ENCODE measurements at places on chromosomes 1 and 21. TPM values are rescaled to one million over a fixed set of nuclear protein-coding genes. Genes with fewer than 3 reads are reported as not detected.

GRCh38 chr1:26350701-26351589 is 3.0 kb downstream of the CRYBG2 start:
- no peak for DNase-seq

DNA sequence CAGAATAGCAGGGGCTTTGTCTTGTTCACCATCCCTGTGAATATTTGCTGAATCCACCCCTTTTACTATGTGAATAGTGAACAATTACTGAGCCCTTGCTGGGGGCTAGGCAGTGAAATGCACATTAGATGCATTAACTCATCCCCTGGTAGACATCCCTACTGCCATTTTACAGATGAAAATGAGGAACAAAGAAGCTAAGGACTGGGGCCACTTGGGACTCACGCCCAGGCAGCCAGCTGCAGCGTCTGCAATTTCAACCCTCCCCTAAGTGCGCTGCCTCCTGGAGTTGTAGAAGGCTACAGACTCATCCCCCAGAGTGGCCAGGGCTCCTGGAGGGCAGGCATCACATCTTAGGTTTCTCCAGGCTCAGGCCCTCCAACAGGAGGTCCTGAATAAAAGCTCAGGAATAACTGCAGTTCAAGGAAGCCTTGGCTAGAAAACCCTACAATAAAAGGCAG is 31.6 kb downstream of the CAPZB start:
- no peak for DNase-seq

GRCh38 chr1:59150577-59151386 is 146.1 kb upstream of the FGGY start:
- no peak for DNase-seq

Gene LCA5L
- total RNA-seq = 11.1 TPM

GRCh38 chr1:233313434-233314155 is 13.9 kb upstream of the MAP3K21 start:
- DNase-seq = no peak

DNA sequence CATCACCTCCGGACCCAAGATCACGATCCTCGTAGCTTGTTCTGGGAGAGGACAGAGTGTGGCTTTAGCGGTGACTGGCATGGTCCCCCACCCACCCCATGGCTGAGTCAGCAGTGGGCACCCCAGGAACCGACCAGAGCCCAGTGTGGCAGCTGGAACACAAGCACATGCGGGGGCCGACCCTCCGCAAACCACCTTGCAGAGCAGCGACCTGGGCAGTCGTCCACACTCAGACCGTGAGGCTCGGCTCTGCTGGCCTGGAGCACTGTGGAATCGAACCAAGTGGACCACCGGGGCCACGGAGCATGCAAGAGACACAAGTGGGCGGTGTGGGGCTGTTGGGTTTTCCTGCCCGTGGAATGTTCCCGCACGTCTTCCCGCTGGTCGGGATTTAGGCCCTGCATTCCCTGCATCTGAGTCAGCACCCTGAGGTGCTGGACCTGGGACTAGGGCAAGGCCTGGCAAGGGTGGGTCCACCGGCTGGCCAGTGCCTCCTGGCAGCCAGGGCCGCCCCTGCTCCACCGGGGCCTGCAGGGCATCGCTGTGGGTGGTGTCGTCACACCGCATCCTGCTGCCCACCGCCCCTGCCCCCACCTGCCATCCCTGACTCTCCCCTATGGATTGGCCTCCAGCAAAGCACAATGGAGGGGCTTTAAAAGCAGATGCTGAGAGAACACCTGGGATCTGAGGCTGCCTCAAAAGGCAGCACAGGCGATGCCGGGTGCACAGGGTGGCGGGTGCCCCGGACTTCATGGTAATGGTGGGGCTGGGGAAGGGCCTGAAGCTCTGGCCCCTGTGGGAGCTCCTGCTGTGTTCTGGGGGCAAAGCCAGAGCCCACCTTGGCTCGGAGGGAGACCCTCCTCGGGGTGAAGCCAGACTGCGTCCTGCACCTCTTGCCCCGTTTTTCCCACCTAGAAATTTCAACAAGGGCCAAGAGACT is 18.5 kb downstream of the MORN1 start:
- no peak for DNase-seq

DNA sequence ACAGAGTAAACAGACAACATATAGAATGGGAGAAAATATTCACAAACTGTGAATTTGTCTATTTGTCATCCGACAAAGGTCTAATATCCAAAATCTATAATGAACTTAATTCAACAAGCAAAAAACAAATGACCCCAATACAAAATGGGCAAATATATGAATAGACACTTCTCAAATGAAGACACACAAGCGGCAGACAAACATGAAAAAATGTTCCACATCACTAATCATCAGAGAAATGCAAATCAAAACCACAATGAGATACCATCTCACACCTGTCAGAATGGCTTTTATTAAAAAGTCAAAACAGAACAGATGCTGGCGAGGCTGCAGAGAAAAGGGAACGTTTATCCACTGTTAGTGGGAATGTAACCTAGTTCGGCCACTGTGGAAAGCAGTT is 72.7 kb downstream of the SMYD3 start:
- DNase-seq = no peak

DNA sequence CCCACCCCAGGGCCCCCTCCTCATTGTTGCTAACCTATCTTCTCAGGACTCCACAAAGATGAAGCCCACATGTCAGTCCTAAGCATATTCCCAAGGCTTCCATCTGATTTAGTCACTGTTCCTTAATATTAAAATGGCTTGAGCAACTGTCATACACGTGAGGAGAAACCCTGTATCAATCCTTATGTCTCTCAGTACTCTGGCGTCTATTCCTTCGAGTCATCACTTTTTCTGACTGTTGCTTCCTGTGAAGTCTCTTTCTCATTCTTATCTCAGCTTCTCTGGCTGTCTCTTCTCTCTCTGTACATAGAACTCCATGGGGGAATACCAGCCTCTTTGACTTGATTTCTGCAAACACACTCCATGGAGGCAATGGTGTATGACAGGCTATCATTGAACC is 98.4 kb downstream of the C4BPA start:
- no peak for DNase-seq

- DNase-seq = no peak
Measured at GRCh38 chr1:90210633-90211491, 216.0 kb downstream of the ZNF326 start.

DNA sequence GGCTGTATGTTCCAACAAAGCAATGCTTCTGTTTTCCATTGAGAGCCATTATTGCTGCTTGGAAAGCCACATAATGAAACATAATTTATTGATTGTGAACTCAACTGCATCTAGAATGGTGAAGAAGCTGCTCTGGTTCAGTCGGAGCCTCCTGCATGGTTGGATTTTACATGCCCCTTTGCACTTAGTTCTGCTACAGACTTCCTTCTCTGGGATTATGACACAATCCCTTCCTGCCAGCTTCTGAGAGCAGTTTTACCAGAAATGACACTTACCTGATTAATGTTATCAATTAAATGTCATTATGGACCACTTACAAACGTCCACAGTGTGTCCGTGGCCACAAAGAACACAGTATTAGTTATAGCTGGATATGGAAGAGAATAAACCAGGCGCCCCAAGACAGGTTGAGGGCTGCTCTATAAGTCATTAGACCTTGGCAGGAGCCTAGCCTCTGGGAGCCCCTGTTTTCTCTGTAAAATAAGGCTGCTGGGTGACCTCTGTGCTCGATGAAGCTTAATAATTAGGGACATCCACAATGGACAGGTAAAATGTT is 7.0 kb upstream of the CD58 start:
- DNase-seq = no peak

Gene TSPAN2
- total RNA-seq = 11.3 TPM

Gene RPTN
- not detected for total RNA-seq

DNA sequence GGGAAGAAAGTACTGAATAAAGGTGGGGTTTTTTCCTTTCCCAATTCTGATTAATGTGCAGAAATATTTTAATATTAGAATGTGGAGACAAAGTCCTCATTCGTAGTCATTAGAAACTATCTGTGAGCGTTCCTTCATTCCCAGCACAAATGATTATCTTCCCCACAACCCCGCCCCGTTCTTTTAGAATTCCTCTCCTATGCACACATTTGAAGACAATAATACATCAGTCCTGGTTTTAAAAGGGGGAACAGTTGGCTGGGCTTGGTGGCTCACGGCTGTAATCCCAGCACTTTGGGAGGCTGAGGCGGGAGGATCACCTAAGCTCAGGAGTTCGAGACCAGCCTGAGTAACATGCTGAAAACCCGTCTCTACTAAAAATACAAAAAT is 876 bp downstream of the ALDH9A1 start:
- DNase-seq = no peak

DNA sequence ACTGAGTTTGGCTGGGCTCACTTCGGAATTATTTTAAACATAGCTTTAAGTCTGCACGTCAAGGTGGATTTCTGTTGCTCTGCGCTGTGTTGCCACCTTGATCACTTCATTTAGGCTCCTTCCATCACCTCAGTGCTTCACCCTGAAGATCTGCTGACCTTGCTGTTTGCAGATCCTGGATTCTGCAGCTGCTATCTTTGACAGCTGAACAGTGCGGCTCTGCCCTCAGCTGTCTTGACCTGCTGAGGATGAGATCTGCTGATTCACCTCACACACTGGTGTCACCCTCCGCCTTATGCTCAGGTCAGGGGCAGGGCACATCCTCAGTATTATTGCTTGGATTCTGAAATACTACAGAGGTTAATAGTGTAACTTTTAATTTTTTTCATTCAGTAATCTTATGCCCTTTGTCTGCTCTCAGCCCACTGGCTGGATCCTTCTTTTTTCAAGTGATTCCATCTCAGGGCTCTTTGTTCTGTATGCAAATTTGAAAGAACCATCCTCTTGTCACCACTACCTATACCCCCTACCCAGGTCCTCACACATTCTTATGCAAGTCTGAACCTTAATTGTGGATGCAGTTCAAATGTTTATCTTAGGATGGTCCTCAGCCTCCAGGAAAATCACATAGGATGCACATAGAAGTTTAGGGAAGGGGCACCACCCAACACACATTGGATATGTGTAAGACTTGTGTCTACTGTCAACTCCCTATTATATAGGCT is 364.0 kb downstream of the OLFM3 start:
- DNase-seq = no peak

DNA sequence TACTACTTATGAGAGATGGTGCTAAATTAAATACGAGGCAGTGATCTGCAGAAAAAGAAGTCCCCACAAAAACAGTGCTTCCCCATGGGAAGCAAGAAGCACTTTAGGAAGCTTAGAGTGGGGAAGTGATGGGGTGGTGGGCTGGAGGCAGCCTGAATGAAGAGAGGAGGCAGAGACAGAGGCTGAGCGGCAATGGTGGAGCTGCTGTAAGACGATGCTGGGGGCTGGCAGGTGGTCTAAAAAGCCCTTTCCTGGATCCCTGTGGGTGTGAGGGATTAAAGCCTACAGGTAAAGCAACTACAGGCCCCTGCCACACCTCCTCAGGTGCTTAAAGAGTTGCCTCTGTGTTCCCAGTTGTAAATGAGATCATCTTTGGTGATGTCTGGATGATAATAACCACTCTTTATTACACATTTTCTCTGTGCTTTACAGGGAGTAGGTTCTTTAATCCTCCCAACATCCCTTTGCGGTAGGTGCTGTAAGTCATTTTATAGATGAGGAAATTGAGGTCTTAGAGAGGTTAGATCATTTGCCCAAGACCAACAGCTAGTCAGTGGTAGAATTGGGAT is 39.2 kb downstream of the CNN3 start:
- no peak for DNase-seq

Gene CACNA1E
- not detected for total RNA-seq

- no peak for DNase-seq
Measured at GRCh38 chr1:201656311-201657032, 117.5 kb downstream of the NAV1 start.

- DNase-seq = no peak
Measured at GRCh38 chr1:2104621-2105427, 54.6 kb downstream of the PRKCZ start.

DNA sequence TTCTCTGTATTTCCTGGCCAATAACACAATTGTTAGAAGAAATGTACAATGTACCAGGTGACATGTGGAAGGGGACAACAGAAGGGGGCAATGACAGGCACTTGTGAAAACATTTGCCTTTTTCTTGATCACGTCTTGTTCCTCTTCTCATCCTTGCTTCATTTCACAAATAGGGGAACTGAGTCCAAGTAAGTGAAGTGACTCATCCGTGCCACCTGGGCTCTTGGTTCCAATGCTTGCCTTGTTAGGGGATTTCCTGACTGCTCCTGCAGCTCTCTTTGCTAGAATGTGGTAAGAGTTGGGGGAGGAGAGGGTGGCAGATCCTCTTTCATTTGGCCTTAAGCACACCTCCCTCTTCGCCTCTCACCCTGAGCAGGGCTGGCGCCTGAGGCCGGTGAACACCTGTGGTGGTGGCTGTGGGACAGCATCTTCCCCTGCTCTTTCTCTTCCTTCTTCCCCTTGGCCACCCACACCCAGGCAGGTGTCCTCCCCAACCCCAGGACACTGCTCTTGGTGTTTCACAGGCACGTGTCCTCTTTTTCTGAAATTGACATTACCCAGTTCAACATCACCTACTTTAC is 2.2 kb upstream of the RHEX start:
- DNase-seq = no peak

DNA sequence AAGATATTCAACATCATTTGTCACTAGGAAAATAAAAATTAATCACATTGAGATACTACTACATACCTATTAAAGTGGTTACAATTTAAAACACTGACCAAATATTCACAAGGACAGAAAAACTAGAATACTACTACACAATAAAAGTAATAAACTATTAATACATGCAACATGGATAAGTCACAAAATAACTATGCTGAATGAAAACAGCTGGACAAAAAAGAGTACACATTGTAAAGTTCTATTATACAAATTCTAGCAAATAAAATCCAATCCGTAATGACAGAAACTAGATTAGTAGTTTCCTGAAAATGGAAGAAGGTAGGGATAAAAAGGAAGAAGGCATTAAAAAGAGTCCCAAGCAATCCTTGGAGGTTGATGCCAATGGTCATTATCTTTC is 348.7 kb upstream of the PTBP2 start:
- DNase-seq = no peak

- no peak for DNase-seq
Measured at GRCh38 chr1:17420391-17420918, 19.0 kb downstream of the RCC2 start.

DNA sequence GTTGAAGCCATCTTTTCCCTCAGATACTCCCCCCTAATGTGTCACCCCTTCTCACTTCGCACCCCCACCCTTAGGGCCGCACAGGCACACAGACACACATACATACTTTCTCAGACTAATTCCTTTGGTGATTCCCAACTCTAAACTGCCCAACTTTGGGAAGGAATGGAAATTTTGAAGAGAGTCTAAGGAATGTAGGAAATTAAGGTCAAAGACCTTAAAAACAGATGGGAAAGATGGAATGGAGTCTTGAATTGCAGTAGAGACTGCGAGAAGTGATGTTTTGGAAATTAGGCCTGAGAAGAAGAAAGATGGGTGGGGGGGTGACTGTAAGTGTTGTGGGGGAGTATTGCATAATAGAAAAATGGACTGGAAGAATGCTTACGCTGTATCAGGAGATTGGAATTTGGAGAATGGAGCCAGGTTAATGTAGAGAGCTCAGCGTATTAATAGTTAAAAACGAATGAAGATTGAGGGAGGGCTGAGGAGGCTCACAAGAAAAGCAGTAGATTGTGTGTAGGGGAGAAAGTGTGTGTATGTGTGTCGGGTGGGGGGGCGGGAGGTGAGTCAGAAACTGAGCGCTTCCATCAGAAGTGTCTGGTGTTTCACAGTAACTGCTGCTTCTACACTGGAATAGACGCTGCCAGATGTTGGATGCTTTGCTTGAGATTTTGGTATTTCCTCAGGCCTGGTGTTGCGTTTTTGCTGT is 1.7 kb downstream of the PIP5K1A start:
- DNase-seq = no peak

GRCh38 chr1:111990878-111991718 is 1.6 kb upstream of the KCND3 start:
- peak; percentile 87 for DNase-seq

- peak; percentile 89 for DNase-seq
Measured at GRCh38 chr1:43021547-43022474, 63.1 kb upstream of the SLC2A1 start.
